ENCODE measurements at places on chromosomes 6 and 20.

- no peak for DNase-seq
Measured at GRCh38 chr6:43149265-43149664, 21.8 kb upstream of the SRF start.

- DNase-seq, result no peak
Measured at GRCh38 chr20:1536893-1537730, 20.4 kb downstream of the SIRPD start.

- DNase-seq, result no peak
Measured at GRCh38 chr20:47181056-47181862, 175.2 kb downstream of the ZMYND8 start.

DNA sequence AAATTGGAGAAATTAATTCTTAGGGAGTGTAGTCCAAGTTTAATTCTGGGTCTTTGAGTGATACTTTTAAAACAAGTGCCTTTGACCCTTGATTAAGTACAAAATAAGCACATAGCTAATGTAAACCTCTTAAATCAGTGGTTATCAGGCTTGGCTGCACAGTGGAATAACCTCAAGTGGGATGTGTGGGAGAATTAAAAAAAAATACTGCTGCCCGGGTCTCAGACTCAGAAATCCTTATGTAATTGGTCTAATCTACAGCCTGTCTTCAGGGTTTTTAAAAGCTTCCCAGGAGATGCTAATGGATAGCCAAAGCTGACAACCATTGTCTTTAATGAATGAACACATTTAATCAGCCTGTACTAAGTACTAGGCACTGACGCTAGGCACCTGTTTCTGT, 28.5 kb upstream of the TMEM14A start:
- DNase-seq, result no peak

DNA sequence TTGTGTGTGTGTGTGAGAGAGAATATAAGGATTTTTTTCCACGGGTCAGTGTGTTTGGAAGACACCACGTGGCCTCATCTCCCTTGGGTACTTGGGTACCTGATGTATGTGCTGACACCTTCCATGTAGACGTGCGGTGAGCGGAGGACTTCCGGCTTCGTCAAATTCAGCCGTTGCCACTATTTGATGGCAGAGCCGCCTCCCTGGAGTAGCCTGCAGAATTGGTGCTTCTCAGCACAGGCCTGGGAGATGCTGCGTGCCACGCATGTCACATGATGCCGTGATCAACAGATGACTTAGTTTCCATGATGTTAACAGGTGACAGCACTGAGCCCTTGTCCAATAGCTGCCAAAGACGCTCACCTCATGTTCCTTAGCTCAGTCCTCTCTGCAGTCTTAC, 69.4 kb downstream of the CDH4 start:
- DNase-seq, result no peak

- no peak for DNase-seq
Measured at GRCh38 chr6:150028799-150029198, 3.5 kb upstream of the RAET1L start.

DNA sequence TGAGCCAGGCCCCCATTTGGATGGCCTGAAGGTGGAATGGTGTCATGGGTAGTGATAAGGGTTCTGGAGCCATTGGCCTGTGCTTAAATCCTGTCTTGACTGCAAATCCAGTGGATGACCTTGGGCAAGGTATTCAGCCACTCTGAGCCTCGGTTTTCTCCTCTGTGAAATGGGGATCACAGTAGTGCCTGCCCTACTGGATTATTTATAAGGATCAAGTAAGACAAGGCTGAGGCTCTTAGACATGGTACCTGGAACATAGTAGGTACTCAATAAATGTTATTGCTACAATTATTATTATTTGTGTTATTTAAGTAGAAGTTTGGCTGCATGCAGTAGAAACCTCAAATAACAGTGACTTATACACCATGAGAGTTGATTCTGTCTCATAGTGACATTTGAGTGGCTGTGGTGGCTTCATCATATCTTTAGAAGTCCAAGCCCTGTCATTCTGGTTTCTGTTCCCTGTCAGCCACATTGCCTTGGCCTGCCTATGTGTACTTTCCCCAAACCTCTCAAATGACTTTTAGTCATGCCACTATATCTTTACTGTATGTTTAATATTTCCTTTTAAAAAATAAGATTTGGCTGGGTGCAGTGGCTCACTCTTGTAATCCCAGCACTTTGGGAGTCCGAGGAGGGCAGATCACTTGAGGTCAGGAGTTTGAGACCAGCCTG, 37.6 kb upstream of the CHMP4B start:
- no peak for DNase-seq

DNA sequence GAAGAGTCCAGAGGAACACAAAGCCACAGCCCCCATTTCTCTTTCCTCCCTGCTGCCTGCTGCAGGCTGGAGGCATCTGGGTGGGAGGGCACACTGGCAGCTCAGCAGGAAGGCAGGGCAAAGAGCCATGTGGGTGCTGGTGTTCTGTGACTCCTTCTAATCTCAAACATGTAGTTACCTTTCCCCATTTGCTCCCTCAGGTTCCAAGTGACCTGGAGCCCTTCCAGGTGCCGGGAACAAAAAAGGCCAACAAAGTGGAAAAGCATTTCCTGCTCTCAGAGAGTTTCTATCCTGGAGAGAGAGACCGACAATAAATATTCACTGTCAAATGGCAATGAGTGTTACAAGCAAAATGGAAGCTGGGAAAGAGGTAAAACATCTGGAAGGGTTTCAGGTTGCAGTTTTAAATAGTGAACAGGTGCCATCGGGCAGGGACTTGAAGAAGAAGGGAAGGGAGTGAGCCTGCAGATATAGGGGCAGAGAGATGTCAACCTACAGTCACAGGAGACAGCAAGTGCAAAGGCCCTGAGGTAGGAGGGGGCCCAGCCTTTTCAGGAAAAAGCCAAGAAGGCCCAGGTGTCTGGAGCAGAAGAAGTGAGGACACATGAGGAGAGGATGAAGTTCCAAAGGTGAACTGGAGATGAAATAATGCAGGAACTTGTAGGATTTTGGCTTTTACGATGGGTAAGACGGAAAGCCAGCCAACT, 43.6 kb upstream of the IYD start:
- no peak for DNase-seq

GRCh38 chr6:170114956-170115855, 175.7 kb downstream of the DLL1 start:
- DNase-seq, result no peak

DNA sequence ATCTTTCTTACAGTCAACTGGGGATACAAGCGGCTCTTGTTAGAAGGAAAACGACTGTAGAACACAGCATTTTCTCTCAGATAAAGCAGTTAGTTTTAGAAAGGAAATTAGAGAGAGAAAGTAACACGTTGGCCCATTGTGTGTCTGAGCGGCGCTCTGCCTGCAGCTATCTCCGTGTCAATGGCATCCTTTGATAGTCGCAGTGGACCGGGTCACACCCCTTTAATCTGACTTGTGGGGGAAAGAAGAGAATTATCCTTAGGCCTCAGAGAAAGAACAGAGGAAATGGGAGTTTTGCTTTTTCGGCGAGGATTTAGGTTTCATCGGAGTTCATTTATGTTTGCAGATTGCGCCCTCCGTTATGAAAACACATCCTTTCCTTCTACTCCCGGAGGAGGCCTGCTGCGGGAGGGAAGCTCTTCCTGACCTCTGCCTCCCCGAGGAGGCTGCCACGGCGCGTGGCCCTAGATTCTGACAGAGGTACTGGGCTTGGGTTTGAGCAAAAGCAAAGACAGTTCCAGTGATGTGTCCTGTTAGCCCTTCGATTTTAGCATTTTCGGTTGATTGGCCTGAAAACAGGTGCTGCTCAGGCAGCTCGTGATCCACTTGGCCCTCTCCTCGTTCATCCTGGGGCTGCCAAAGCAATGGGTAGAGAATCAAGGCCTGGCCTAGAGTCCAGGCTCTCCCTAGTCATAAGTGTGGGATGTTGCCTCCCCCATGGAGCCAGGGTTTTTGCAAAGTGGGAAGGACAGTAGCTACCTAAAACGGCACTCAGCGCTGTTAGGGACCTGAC, 74.9 kb downstream of the ZDHHC14 start:
- DNase-seq, result no peak

DNA sequence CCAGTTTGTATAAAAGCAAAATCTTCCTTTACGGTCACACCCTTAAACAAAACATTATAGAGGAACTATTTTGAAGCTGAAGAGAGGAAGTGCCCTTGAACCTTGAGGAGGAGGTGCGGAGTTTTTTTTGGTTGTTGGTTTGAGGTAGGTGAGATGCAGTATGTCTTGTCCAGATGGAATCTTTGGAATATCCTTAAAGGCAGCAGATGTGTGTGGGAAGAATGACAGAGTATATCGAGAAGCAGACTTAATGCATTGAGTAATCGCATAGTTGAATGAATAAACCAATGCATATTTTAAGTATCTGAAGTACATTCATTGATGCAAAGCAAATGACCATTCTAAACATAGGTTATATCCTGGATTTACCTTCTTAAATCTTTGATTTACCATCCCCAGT, 49.9 kb downstream of the AIG1 start:
- DNase-seq, result no peak

- DNase-seq, result no peak
Measured at GRCh38 chr20:32159766-32160221, 47.7 kb downstream of the PLAGL2 start.

DNA sequence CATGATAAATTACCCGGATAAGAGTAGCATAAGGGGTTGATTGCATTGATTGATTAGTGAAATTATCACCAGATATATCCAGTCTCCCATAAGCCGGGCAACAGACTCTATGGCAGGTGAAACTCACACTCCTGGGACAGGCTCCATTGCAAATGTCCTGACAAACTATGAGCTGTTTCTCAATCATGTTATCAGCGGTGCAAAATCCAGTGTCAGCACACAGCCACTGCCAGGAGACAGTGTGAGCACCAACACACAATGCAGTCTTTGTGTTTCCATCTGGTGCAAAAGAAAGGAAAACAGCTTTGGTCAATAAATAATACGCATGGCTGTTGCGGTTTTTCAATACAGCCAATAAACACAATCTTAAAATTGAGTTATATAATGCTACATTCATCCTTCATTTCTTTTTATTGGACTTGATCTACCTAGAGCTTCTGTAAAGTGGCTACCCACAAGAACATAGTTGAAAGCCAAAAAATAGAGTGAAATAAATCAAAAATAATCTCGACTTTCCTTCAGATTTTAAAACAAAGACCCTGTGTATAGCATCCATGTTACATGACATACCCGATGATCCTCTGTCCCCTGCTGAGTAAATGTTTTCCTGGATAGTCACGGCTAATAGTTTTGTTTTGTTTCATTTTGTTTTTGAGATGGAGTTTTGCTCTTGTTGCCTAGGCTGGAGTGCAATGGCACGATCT, 64.3 kb upstream of the AFDN start:
- no peak for DNase-seq

DNA sequence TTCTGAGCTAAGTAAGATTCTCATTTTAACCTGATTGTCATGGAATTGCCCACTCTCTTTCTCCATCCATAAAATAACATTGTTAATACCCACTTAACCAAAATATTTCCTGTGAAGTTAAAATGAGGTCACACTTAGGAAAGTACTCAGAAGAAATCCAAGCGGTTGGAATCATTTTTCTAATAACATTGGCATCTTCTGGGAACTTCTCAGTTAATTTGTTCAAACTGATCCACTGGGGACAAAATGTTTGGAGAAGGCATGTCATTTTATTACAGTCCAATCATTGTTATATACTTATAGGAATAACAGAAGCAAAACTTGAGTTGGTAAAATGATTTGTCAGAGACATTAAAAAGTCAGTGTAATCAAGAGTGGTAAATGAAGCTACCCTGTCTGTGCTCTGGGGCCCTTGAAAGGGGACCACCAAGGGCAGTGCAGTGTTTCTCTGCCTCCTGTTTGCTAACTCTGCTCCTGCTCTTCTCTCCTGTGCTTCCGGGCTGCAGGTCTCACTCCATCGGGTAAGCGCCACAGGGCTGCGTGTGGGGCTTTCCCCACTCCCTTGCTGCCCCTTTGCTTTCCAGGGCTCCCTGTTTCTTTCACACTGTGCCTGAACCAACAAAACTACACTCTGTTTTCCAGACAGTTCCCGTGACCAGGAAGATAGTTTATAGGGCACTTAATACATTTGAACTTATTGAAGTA, 50.1 kb downstream of the HDDC2 start:
- DNase-seq, result no peak

DNA sequence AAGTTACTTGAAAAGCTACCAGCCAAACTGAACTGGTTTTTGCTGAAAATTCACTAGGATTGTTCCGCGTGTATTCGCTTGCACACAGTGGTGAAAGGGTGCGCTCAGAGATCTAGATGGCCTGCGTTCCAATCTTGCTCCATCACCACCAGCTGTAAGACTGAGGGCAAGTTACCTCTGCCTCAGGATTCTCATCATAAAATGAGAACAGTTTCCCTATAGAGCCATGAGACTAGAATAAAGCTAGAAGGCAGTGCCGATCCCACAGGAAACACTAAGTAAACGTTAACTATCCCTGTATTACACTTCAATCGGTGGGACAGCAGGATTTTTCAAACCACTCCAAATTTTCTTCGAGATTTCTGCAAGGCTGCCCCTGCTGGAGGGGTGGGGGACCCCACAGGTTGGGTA, 838 bp downstream of the AHCY start:
- DNase-seq, result no peak

DNA sequence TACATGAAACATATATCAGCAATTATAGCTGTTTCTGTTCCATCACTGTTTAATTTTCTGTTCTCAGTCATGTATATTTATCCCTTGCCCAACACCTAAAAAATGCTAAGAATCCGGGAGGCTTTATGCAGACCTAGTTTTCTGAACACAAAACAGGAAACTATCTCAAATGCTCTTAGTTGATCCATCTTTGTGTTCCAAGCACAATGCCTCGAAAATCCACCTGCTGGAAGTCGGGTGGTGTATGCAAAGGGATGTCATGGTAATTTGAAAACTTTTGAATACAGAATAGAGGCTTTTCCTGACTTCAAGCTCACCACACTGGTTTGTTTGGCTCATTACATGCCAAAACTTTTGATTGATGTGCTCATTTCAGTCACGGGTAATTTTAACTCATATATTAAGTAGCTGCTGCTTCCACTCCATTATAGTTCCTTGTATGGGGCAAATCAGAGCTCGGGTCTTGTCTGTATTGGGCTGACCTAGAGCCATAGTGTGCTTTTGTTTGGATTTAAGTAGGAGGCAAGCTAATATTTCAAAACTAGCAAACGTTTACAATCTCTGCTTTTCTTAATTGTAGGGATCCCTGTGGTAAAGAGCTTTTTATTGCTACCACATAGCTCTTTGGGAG, 646.5 kb upstream of the EPHA7 start:
- DNase-seq, result no peak

GRCh38 chr6:129845696-129846095, 15.4 kb downstream of the TMEM244 start:
- DNase-seq, result no peak

DNA sequence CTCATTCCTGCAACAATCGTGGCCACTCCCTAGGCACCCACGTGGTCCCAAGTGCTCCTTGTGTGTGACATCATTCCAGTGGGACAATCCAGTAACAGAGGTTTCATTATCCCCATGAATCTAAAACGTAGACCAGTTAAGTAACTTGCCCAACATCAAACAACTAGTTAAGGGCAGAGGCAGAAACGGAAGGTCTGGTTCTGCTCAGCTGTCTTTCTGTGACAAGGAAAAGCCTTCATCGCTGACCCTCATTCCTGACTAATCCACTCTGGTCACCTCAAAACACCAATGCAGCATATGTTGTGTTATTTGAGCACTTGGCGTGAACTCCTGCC, 261.4 kb upstream of the JARID2 start:
- no peak for DNase-seq
